ENCODE measurements at places on chromosomes 7 and 10.

DNA sequence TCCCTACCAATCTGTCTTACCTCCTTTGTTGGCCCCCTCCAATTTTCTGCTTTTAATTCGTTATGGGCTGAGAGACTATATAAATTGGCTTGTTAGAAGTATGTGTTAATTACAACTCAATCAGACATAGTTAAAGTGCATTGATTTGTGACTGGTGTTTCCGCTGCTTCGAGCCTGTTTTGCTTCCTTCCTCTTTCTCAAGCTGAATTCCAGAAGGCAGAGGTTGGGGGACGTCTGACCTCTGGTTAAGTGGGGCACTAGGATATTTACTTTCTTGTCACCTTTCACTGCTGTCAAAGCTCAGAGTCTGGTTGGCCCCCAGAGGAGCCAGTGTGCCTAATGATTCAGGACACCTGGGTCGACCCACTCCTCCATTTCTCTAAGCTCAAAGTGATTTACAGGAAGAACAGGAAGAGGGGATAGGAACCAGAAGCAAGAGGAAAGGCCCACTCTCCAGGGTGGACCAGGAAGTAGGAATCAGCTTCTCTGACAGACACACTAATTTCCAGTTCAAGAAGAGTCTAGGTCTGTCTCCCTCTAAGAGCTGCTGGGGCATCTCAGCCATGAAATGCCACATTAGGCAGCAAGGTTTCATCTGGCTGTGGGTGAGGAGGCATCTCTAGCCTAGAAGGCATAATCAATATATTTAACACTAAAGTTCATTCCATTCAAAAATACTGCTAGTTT is 397.2 kb upstream of the NPVF start:
- no peak for DNase-seq

DNA sequence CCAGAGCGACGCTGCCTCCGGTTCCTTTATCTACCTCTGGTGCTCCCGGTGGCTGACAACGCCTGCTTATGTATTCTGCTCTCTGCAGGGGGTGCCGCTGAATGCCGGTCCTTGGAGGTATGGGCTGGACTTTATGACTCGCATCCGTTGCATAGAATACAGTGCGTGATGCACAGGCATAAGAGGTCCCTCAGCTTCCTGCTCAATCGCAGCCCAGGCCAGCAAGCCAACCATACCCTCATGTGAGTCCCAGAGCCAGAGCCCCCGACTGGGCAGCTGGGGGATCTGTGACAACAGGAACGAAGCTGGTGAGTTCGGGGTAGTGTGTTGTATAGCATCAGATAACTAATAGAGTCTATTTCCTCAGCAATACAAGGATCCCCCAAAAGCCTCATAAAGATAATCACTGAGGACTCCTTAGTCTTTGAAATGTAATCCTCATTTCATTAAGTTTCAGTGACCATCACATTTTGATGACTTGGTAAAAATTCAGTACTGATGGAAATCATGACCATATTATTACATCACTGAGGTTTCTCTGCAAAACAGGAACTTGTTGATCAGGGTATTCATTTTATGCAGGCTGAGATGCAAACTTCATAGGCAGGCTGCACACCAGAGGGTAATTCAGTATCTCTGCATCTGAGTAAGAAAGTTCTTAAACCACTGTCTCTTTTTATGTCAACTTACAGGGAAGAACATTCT is 607.8 kb downstream of the PTPRN2 start:
- DNase-seq: no peak

DNA sequence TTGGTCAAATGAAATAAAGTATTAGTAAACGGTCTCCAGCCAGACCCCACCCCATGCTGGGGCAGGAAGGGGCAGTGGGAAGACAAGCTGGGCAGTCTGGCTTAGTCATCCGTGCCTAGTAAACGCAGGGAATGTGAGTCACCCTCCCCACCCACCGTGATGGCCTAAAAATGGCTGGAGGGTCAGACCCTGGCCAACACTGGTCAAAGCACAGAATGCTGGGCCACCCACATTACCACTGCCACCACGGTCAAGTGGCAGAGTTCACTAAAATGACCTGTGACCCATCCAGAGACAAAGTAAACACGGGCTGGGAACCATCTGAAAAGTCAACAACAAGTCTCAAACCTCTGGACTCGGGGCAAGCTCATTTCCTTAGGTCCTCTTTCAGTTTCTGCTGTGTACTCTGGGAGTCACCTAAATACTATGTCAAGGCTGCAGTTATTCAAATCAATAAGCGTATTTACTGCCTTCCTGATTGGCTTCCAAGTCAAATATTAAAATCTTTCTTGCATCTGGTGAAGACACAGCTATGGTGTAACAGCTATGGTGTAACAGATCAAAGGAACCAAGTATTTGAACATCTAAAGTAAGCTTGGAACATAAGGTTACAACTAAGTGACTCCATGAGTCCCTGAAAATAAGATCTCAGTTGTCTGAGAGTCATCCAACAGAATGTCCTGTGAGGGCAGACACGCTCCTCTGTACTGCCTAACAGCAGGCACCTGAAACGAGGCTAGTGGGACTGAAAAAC is 3.0 kb downstream of the ZFAND2A start:
- DNase-seq: no peak

DNA sequence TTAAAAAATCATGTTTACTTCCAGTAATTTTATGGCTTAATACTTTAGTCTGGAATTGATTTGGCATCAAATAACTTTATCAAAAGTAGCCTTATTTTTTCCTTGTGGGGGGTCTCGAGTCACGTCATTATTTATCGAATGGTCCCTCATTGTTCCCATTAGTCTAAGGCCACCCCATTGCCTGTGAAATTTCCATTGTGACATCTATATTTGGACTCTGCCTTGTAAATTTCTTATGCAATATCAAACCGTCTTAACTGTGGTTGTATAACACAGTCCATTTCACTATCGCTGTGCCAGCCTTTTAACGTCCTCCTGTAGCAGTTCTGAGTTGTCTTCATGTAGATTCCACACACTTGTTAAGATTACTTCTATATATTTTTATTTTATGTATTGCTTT is 103.9 kb upstream of the RET start:
- no peak for DNase-seq

DNA sequence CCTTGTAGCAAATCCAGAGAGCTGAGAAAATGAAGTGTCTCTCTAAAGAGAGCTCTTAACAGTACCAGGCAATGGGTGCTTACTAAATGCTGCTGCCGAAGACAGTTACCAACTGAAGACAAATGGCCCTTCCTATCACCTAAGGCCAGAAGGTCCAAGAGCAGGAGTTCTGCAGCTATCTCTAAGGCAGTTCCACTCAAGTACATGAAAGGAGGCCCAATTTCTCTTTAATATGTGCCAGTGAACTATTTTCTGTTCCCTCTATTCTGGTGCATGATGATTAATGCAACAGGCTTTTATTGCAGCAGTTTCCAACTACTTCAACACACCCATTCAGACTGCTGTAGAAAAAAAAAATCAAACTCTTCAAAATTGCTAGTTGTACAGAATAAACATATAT is 122.5 kb downstream of the SLC25A13 start:
- no peak for DNase-seq

DNA sequence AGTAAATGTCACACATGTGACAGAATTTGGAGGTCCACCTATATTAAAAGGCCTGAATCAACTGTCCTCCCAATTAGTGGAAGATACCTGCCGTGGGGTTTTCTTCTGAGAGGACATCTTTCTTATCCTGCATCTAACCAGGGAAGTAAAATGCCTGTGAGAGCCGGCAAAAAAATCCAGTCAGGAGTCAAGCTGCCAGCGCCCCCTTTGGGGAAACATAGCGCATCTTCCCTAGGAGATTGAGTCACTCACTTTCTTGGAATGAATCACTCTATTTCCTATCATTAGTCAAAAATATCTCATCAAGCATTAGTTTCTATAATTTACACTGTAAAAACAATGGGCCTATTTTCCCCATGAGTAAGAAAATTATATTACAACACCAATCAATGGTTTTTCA is 66.4 kb upstream of the ANK3 start:
- DNase-seq: no peak

DNA sequence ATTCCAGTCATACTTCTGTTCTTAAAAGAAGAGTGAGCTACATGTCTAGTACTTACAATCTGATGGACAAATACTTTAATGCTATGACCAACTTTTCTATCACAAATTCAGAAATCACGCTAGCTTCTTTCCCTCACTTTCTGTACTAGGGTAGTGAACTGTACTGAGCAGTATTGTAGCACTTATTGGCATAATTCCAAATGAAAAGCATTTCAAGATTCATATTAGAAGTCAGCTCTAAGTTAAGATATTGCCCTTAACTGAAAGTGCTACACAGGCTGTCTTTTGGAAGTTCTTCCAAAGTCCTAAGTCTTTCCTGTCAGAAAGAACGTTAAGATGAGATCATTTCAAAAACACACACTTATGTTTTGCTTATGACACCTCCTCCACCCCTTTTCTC is 13.4 kb downstream of the P4HA1 start:
- no peak for DNase-seq

DNA sequence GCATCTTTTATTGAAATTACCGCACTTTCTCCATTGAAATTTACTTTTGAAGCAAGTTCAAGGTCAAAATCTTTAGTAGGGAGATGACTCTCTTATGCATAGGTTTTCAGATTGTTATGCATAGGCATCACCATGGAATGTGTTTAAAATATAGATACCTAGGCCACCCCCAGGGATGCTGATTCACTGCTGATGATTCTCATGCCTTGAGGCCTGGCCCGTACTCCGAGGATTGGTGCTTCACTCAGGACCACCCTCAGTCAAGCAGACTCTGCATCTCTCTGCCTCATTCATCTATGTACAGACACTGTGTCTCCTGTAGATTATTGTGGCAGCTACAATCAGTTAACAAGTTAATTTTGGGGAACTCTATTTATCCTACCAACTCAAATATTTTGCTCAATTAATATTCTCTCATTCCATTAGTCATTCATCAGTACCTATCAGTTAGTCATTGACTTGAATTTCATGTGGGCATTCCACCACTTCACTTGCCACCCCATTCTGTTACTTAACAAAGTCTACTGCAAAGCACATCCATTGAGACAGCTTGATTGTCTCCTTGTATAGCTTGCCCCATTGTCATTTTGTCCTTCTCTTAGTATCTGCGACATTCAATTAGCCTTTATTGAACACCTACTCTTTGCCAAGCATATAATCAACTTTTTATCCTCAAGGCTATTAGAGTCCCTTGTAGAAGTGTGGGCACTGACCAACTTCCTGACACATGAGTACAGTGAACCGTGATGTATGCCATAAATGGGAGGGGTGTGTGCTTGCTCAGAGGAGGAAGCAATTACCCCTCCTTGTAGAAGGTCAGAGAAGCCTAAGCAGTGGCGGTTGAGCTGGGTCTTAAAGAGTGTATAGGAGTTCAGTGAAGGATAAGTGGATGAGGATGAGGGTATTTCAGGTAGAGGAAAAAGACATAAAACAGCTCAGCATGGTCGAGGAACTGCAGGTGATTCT is 255.6 kb upstream of the BMPER start:
- no peak for DNase-seq

GRCh38 chr10:73591935-73592699 is 975 bp upstream of the USP54 start:
- DNase-seq: no peak

DNA sequence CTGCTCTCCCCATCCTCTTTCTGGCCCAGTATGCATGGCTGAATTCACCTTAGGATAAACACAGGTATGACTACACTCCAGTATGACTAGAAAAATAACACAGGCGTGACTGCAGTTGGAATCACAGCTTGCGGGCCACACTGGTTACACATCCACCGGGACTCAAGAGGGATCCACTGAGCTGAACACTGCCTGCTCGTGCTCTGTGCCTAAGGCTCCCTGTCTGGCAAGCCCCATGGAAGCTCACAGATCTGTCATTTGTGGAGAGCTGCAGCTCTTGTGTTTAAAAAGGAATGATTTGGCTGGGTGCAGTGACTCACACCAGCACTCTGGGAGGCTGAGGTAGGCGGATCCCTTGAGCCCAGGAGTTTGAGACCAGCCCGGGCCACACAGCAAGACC is 26.8 kb downstream of the VOPP1 start:
- no peak for DNase-seq

GRCh38 chr7:55075464-55076021 is 56.7 kb downstream of the EGFR start:
- DNase-seq: no peak

DNA sequence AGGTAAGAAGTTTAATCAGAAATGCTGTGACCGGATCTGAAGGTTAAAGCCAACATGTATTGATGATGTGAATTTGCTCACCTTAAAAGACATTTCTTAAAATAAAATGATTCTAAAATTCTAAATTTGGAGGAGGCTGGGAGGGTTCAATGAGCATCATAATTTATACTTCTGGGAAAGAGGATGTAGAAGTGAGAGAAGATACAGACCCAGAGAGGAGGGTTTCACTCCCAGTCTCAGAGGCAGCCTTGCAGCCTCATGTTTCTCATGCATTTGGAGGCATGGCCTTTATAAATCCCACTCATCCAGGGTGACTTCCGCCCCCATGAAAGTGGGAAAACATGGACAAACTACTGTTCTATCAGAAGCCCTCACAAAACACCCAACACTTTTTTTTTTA is 305.6 kb upstream of the PITRM1 start:
- DNase-seq: no peak

- DNase-seq: no peak
These were observed 182.5 kb downstream of the LRMDA start for GRCh38 chr10:75613685-75614504.

DNA sequence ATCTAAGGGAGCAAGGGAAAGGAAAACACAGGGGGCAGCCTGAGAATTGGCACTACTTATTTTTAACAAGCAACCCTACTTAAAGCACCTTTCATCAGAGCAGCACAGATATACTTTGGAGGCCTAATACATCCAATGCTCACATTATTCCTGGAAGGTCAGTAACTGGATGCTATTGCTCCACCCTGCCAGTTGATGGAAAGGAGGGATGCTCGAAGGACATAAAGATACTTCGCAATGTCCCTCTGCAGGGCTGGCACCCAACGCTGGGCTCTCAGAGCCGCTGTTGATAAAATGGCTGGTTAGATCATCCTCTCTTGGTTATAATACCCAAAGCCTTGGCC is 307.9 kb upstream of the AOAH start:
- DNase-seq: no peak

GRCh38 chr7:20199015-20199737 is 18.0 kb downstream of the MACC1 start:
- DNase-seq: no peak

DNA sequence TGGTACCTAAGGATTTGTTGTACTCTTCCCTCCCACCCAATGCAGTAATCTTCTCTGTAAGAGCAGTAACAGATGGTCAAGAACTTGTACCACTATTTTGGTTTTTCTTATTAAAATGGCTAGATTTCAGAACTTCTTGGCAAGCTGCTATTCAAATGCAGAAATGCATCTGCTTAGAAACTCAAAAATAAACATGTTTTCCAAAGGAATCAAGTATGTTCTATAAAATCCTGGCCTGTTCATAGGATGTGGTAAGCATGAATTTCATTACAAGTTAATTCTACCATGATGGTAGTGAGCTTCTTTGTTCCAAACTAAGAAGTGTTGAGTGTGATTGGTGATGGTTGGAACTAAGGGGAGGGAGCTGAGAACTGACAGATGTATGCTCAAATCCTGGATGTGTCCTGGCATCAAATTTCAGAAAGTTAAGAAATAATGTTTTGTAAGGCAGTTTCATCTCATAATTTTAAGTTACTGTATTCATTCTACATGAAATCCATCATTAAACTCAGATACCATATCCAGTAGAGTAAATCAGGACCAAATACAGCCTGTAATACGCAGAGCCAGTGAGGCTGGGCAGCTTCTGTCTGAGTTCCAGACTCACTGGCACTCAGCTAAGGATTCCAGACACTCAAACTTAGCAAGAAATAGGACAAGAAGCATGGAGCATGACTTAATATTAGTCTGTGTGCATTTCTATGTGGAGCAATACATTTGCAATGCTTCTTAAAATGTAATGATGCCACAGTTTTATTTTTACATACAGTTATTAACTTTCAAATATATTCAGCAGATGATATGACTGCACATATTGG is 119.6 kb downstream of the TES start:
- no peak for DNase-seq
